ENCODE measurements at places on chromosomes 3 and 15.

GRCh38 chr3:71896751-71897150, 111.8 kb upstream of the PROK2 start:
- H3K27ac ChIP-seq = no peak overlapping the region
- H3K4me3 ChIP-seq = no peak overlapping the region
- no peak for DNase-seq
- H3K4me1 ChIP-seq = no peaks in the 10 kb centered on the region

DNA sequence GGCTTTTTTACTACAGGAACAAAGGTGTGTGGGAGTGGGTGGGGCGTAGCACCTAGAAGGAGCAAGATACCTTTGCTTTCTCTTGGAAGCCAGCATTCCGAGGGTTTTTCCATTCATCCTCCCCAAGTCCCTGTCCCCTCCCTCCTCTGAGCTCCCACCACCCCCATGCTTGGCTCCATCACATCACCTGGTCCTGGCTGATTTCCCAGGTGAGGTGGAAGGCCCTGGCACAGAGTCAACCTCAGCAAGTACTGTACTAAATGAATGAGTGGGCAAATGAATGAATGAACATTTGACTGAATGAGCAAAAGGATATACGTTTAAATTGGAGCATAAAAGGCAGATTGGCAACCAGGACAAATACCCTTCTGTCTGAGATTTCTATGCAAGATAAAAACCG, 45.4 kb downstream of the DZIP1L start:
- no peak overlapping the region for H3K4me3 ChIP-seq
- no peak for DNase-seq
- H3K4me1 ChIP-seq = peaks cover 19% of the 10 kb centered on the region
- H3K27ac ChIP-seq = no peak overlapping the region
- peaks cover 36% of the 10 kb centered on the region for H3K27me3 ChIP-seq

GRCh38 chr15:71473751-71474150, 336.6 kb upstream of the NR2E3 start:
- DNase-seq = no peak
- no peak overlapping the region for H3K4me3 ChIP-seq

DNA sequence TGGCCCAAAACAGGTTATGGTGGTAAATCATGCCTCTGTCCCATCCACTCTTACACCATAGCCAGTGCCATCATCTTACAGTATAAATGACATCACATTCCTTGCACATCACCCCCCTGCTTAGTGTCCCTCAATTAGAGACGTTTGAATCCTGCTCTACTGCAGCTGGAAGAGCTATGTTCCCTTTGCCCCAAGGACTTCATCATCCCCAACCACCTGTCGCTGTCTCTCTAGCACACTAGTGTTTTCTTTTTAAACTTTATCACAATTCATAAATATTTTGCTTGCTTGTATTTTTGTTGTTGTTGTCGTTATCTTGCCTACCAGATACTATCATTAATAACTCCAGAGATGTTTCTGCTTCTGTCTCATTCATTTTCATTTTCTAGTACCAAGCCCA, 28.7 kb downstream of the SPTSSB start:
- H3K4me3 ChIP-seq = no peak overlapping the region
- H3K27ac ChIP-seq = no peak overlapping the region
- no peaks in the 10 kb centered on the region for H3K4me1 ChIP-seq
- H3K36me3 ChIP-seq = no peaks in the 10 kb centered on the region

- peaks cover 25% of the 10 kb centered on the region for H3K36me3 ChIP-seq
- H3K4me1 ChIP-seq = no peaks in the 10 kb centered on the region
- no peak overlapping the region for H3K4me3 ChIP-seq
These were observed 87.5 kb downstream of the LRRFIP2 start for GRCh38 chr3:37086918-37087317.

- H3K4me3 ChIP-seq = no peak overlapping the region
- no peaks in the 10 kb centered on the region for H3K4me1 ChIP-seq
- no peaks in the 10 kb centered on the region for H3K27me3 ChIP-seq
- no peak overlapping the region for H3K27ac ChIP-seq
These were observed 92.6 kb upstream of the PLSCR4 start for GRCh38 chr3:146343551-146343950.

DNA sequence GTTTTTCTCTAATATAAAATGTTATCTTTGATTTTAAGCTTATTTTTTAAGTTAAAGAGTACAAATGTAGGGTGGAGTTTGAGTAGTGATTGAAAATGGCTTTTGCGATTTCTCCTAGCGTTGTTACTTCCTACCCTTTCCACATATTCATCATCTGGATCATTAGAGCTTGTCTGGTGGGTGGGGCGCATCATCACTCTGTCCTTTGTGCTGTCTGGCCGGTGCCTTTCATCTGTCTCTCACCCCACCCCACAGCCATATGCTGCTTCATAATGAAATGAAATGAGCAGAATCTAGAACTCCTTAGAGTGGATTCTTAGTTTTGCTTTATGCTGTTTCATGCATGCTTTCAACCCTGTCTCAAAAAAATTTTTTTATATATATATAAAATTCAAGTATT, 44.3 kb downstream of the ATP1B3 start:
- peaks cover 4% of the 10 kb centered on the region for H3K4me1 ChIP-seq
- no peak overlapping the region for H3K27ac ChIP-seq
- H3K27me3 ChIP-seq = no peaks in the 10 kb centered on the region

- H3K27ac ChIP-seq = no peak overlapping the region
- DNase-seq = no peak
- H3K36me3 ChIP-seq = no peaks in the 10 kb centered on the region
- no peak overlapping the region for H3K4me3 ChIP-seq
- peaks cover 1% of the 10 kb centered on the region for H3K27me3 ChIP-seq
These were observed 584.3 kb downstream of the AGBL1 start for GRCh38 chr15:86663979-86664378.

DNA sequence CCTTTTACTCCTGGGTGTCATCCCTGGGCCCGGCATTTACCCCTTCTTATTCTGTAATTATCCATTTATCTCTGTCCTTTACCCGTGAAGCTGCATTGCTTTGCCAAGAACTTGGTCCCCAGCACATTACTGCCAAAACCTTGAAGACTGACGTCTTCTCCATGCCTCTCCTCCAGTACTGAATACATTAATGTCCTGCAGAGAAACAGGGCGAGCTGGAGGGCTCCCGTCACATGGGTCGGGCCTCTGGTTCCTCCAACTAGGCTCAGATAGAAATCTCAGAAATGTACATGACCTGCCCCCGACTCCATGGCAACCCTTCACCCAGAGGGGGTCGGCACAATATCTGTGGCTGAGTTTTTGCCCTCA, 445 bp downstream of the EFCAB12 start:
- peaks cover 49% of the 10 kb centered on the region for H3K4me1 ChIP-seq
- H3K36me3 ChIP-seq = peaks cover 29% of the 10 kb centered on the region
- DNase-seq = no peak
- H3K27ac ChIP-seq = no peak overlapping the region

DNA sequence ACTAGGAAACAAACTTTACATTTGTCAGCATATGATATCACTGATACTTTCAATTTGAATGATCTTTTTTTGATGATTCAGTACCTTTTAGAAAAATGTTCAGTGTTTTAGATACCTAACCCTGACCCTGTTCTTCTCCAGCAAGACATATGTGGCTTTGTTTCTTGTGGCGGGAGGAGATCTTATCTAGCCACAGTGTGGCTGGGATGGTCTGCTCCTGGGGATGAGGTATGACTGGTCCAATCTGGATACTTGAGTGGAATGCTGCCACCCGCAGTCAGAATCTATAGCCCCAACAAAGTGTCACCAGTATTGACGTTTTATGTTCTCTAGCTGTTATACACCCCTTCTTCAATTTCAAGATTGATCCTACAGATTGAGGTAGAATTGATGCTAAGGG, 439.0 kb upstream of the GOLIM4 start:
- no peaks in the 10 kb centered on the region for H3K27me3 ChIP-seq
- no peaks in the 10 kb centered on the region for H3K36me3 ChIP-seq
- no peaks in the 10 kb centered on the region for H3K4me1 ChIP-seq
- H3K4me3 ChIP-seq = no peak overlapping the region
- no peak overlapping the region for H3K27ac ChIP-seq
- no peak for DNase-seq

GRCh38 chr15:72866866-72867616, 83.5 kb upstream of the ADPGK start:
- no peaks in the 10 kb centered on the region for H3K36me3 ChIP-seq
- no peaks in the 10 kb centered on the region for H3K4me1 ChIP-seq
- H3K4me3 ChIP-seq = no peak overlapping the region
- DNase-seq = no peak
- H3K27me3 ChIP-seq = peaks cover 8% of the 10 kb centered on the region

GRCh38 chr3:114221881-114222264, 15.5 kb downstream of the ZNF80 start:
- peak overlapping the region; percentile 99 for H3K27ac ChIP-seq
- H3K27me3 ChIP-seq = no peaks in the 10 kb centered on the region
- no peak overlapping the region for H3K4me3 ChIP-seq
- H3K36me3 ChIP-seq = peaks cover 50% of the 10 kb centered on the region
- no peak for DNase-seq

- no peak overlapping the region for H3K27ac ChIP-seq
- H3K4me1 ChIP-seq = no peaks in the 10 kb centered on the region
- H3K27me3 ChIP-seq = peaks cover 9% of the 10 kb centered on the region
- no peaks in the 10 kb centered on the region for H3K36me3 ChIP-seq
These were observed 73.3 kb downstream of the SYNPR start for GRCh38 chr3:63351159-63352007.

- DNase-seq = no peak
- H3K4me1 ChIP-seq = peaks cover 63% of the 10 kb centered on the region
- no peak overlapping the region for H3K4me3 ChIP-seq
- no peaks in the 10 kb centered on the region for H3K27me3 ChIP-seq
- H3K36me3 ChIP-seq = peaks cover 93% of the 10 kb centered on the region
These were observed 21.9 kb upstream of the KPNA1 start for GRCh38 chr3:122536632-122537001.
